ENCODE measurements at places on chromosomes 4 and X.
A peak's percentile ranks its signal among the peaks of the same experiment; 100 is the strongest.

GRCh38 chr4:119984996-119985395 lies 81.7 kb downstream of the MAD2L1 start:
- DNase-seq = no peak

DNA sequence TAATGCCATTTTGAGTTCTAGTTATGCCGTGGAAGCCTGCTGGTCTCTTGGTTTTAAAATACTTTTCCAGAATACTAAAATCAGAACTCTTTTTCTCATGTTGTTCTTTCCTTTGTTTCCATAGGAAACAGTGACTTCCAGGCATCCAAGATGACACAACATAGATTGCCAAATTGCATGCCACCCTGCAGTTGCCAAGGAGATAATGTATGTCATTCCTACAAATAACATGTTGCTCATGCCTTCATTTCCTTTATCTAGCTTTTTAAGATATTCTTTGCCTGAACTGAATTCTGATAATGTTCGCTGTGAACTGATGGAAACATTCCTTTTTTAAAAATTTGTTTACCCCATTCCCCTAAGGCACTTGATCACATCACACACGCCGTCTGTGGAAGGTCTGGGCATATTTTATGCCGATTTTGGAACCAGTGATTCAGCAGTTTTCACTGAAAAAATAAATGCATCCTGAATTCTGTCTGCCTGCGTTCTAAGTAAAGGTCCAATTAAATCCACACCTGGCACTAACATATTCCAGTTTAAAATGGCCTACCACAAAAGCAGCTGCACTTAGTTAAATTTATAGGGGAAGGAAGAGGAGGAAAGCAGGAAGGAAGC lies 38.0 kb upstream of the COX7B2 start:
- DNase-seq = no peak

- no peak for DNase-seq
Observed at GRCh38 chr4:35399912-35400311, 844.4 kb downstream of the ARAP2 start.

DNA sequence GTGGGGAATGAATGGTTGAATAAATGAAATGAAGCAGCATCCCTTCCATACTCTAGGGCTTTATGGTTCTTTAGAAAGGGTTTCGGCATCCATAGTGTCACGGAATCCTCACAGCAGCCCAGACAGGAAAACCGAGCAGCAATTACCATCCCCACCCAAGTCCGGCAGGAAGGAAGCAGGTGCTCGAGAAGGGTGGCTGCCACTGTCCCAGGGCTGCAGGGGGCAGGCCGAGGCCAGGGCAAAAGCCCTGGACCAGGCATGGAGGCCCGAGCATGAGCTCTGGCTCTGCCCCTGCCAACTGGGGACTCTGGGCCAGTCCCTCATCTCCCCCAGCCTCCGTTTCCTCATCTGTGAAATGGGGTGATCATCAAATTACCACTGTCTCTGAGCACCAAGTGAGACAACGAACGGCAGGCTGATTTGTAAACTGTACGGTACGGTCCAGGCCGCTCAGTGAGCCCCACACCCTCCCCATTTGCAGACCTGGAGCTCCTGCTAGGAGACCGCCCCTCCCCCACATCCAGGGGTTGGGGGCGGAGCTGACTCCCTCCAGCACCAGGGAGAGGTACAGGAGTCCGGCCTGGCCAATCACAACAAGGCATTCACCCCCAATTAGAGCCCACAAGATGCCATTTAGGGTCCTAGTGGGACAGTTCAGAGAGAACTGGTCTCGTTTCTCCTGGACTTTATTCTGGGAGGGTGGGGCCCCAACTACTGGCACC lies 100.4 kb downstream of the WFS1 start:
- no peak for DNase-seq

- no peak for DNase-seq
Observed at GRCh38 chr4:85932500-85933290, 427.2 kb downstream of the MAPK10 start.

GRCh38 chr4:32180086-32180485 lies 1459.9 kb downstream of the PCDH7 start:
- no peak for DNase-seq

DNA sequence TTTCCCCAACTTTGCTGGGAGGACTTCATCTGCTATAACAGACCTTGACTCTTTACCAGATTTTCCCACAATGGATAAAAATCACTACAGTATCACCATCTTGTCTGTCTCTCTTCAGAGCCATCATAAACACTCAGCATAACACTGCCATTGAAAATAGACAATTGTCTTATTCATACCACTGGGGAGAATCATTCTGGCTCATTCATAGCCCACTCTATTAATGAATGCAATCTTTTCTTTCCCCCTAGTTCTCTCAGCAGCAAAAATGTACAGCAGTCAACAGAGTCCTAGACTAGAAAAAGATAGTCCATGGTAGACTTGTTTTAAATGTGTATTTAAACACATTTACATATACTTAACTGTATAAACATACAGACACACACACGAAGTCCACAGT lies 19.2 kb downstream of the SLC9A7 start:
- DNase-seq = no peak

GRCh38 chrX:41152221-41152620 lies 67.0 kb downstream of the USP9X start:
- no peak for DNase-seq

- DNase-seq = no peak
Observed at GRCh38 chr4:74539044-74539790, 94.3 kb downstream of the AREG start.

DNA sequence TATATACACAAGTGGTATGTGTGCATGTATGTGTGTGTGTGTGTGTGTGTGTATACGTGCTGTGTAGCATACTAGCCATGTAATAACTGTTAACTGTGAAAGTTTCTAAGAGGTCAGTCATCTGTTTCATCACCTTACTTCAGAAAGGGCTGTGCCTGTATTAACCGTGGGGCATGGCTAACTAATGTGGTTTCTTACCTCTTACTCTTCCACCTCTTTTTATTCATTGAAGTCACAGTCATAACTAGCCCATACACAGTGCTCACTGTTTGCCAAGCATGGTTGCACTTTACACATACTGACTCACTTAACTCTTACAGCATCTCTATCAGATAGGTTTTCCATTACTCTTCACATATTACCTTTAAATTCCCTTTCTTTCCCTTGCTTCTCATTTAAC lies 23.7 kb upstream of the LRAT start:
- DNase-seq = no peak

DNA sequence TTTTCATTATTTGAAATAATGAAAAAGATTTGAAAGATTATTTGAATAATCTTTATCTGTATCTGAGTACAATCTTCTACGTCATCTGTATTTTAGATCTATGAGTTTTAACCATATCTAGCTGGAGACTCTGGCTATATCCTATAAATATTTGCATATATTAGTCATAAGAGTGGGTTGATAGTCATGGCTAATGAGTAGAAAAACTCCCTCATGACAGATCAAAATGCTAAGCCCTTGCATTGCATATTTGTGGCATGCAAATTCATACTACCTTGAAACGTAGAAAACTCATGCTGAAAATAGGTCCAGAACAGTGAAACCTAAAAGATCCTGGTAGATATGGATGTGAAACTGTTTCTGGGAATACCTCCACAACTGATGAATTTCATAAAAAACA lies 291.3 kb downstream of the GALNTL6 start:
- no peak for DNase-seq

DNA sequence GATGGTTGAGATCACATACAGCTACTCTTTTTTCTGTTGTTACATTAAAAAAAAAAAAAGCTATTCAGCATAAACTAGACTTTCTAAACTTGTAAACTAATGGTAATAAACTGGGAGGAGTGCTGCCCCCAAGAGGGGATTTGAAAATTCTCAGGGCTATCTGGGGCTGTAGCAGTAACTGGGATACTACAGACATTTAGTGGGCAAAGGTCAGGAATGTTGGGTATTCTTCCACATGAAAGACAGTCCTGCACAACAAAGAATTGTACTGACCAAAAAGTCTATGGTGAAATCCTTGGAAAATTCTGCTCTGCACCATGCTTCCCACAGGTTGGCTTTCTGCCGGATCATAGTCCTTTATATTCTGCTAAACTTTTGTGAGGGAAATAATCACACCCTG lies 232.6 kb upstream of the BOD1L1 start:
- no peak for DNase-seq

DNA sequence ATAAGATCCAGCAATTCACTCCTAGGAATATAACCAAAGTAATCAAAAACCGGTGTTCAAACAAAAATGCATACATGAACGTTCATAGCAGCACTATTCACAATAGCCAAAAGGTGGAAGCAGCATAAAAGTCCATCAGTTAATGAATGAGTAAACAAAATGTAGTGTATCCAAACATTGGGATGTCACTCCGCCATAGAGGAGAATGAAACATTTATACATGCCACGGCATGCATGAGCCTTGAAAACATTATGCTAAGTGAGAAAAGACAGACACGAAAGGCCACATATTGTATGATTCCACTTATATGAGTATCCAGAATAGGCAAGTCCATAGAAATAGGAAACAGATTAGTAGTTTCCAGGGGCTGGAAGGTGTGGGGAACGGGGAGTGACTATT lies 11.0 kb upstream of the PDLIM3 start:
- DNase-seq = no peak

- DNase-seq = no peak
Observed at GRCh38 chrX:7085879-7086278, 61.6 kb upstream of the STS start.

GRCh38 chr4:140653718-140654494 lies 85.1 kb upstream of the UCP1 start:
- no peak for DNase-seq

GRCh38 chrX:93673869-93674271 lies at the start of gene FAM133A:
Gene FAM133A (plus strand): TSS chrX:93674206. CDS start chrX:93709420, 35,214 bp downstream.
- no peak for DNase-seq

- DNase-seq = no peak
Observed at GRCh38 chrX:22237479-22237878, 35.2 kb upstream of the CBLL2 start.

DNA sequence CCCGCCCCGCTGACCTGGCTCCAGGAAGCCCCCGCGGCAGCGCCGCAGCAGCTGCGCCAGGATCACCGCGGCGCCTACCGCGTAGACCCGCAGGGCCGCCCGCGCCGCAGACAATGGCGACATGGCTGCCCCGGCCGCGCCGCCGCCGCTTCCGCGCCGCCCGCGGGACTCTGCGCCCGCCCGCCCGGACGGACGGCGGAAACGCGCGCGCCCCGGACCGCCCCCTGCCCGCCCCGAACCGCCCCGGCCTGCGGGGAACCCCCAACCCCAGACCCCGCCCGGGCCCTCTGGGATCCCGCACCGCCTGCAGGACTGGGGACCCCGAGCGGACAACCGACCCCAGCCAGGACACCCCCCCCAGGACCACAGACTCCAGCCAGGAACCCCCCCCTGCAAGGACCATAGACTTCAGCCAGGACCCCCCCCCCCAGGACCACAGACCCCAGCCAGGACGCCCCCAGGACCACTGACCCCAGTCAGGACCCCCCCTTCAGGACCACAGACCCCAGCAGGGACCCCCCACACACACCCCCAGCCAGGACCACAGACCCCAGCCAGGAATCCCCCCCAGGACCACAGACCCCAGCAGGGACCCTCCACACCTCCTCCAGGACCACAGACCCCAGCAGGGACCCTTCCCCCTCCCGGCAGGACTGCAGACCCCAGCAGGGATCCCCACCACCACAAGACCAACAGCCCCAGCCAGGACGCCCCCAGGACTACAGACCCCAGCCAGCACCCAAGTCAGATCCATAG lies at the start of the genes DHRSX and ZBED1:
DHRSX (minus strand) TSS at position 174 of the 756 bp plus-strand sequence; CDS start at position 123, 51 bp downstream.
ZBED1 (minus strand) TSS at position 174 of the 756 bp plus-strand sequence. CDS start 10,257 bp downstream, outside the sequence.
- DNase-seq = peak; percentile 66

- DNase-seq = no peak
Observed at GRCh38 chrX:71098951-71099506, 3.4 kb downstream of the FOXO4 start.

DNA sequence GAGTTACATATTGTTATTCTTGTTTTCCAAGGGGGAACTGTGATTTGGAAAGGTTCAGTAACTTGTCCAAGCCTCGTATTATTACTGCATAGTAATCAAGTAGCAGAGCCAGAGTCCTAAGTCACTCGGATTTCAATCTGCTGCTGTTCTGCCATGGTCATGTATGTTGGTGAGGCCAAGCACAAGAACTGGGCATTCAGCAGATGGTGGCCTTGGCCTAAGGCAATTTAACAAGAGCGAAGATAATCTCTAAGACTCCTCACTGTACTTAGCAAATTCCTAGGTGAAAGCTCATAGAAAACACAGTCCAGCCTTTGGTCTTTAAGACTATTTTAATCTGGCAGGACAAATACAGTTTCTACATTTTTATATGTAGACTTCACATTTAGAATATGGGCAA lies 64.8 kb downstream of the NDST3 start:
- no peak for DNase-seq

- no peak for DNase-seq
Observed at GRCh38 chr4:41475402-41475801, 62.6 kb upstream of the LIMCH1 start.

DNA sequence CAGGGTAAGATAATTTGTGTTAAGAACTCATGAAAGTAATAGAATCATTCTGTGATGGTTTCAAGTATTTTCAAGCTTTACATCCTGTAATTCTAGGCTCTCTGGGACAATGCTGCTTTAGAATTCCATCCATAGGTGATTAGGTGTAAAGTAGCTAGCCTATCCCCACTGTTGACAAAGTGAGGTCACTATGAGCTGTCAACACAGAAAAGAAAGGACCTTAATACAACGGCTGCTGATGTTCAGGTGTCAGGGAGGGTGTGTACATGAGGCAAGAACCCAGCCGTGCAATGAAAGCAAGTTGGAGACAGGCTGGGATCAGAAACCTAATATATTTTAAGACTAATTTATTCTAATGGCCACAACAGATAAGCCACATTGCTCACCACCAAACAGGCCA lies 36.8 kb upstream of the SH3RF1 start:
- no peak for DNase-seq

GRCh38 chr4:79273915-79274314 lies 51.9 kb downstream of the NAA11 start:
- DNase-seq = no peak

DNA sequence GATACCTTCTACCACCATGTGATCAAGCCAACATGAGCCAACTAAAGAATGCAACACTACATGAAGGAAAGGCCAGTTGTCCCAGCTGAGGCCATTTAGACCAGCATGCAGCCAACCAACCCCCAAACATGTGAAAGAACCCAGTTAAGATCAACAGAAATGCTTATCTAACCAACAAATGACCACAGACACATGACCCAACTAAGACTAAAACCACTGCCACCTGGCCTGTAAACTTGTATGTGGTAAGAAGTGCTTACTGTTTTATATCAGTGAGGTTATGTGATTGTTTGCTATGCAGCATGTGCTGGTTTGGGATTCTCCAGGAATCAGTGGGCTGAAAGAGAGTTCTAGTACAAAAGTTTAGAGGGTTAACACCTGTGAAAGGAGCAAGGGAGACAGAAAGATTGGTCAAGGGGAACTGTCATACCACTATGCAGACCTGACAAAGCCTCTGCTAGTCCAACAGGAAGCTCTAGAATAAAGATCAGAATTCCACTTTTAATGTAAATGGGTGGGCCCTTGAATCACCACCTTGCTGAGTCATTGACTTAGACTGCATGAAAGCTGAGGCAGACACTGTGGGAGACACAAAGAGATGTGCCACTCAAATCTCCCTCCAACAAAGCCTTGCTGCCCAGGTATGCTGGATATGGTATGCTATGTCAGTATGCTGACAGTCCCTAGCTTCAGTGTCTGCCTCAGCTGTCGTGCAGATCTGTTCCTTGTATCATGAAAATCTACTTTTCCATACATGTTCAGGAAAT lies 6.1 kb upstream of the SH3D19 start:
- no peak for DNase-seq

GRCh38 chr4:150321113-150321512 lies 242.9 kb downstream of the DCLK2 start:
- no peak for DNase-seq

Data from activated CD4-positive, alpha-beta memory T cell treated with anti-CD3 and anti-CD28 coated beads for 36 hours (primary cell).